NB4 (cell line): ENCODE measurements at places on chromosomes 16 and 17.

GRCh38 chr17:27452828-27453227 lies 3.4 kb upstream of the KSR1 start:
- no peak for DNase-seq

- peak; percentile 86 for DNase-seq
These were observed 7.9 kb upstream of the LLGL1 start for GRCh38 chr17:18217412-18218015.

GRCh38 chr17:76527430-76528111 lies 9.9 kb downstream of the CYGB start:
- DNase-seq, result no peak

DNA sequence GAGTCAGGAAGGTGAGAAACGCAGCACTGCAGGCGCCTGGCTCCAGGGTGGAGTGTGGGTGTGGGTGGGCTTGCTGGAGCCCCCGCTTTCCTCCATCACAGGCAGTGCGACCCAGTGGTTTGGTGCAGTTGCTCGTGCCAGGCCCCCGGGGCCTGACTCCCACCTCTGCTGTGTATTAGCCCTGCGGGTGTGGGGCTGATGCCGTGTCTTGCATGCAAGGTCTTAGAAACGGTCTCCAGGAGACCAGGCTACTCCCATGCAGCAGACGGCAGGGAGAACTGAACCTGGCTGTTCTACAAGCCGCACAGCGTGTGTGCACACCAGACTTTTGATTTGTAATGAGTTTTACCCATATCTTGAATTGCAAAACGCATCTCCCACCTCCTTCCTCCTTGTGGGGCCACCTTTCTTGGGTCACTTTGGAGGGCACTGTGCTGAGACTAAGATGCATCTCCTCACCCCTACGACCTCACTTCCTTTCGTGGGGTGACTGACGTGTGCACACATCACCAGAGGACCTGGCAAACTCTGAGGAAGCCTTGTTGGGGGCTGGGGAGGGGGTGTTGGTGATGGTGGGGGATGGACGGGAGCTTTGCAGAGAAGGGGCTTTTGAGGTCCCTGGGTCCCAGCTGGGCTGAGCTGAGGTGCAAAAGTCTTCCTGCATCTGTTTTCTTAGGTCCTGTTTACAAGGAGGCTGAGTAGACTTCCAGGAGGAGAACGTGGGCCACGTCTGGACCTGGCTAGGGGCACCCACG lies 101.8 kb upstream of the TNRC6C start:
- DNase-seq, result peak; percentile 66

GRCh38 chr17:17351356-17351891 lies 48.3 kb downstream of the NT5M start:
- no peak for DNase-seq

GRCh38 chr16:11949527-11949926 lies 7.7 kb upstream of the NPIPB2 start:
- peak; percentile 67 for DNase-seq

GRCh38 chr17:72665852-72666851 lies 426.3 kb downstream of the SLC39A11 start:
- DNase-seq, result no peak
